ENCODE measurements at places on chromosomes 1 and 21. TPM values are rescaled to one million over a fixed set of nuclear protein-coding genes. Genes with fewer than 3 reads are reported as not detected.

DNA sequence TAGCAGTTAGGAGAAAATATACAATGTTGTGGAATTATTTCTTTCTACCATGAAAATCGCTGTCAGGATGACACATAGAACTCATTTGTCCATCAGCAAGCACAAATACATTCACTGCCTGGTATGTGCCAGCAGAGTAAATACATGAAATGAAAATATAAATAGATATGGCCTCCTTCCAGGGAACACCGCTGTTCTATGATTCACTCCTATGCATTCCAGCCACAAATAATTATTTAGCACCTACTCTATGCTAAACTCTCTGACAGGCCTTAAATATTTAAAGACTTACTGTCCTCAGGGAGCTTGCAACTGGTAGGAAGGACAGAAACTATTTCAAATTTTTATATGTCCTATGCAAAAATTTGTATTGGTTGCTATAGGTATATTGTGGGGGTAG is 975.0 kb upstream of the NCAM2 start:
- DNase-seq = no peak

DNA sequence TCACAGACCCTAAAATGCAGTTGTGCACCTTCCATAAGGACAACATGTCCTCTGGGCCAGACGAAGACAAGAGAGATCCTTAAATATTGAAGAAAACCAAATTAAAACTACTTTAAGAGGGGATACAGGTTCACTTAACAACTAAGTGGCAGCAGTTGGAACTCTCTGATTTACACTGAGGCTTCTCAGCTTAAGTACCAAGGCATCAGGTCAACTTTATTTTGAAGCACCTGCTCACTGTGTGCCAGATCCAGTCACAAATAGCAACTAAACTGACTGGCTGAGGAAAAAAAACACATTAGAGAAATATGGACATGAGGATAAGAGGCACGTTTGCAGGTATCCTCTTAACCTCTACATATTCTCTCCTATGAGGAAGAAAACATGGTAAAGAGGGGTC is 33.2 kb downstream of the SLC35D1 start:
- DNase-seq = no peak

- DNase-seq = no peak
Observed at GRCh38 chr1:152412756-152413155, 1.3 kb downstream of the CRNN start.

DNA sequence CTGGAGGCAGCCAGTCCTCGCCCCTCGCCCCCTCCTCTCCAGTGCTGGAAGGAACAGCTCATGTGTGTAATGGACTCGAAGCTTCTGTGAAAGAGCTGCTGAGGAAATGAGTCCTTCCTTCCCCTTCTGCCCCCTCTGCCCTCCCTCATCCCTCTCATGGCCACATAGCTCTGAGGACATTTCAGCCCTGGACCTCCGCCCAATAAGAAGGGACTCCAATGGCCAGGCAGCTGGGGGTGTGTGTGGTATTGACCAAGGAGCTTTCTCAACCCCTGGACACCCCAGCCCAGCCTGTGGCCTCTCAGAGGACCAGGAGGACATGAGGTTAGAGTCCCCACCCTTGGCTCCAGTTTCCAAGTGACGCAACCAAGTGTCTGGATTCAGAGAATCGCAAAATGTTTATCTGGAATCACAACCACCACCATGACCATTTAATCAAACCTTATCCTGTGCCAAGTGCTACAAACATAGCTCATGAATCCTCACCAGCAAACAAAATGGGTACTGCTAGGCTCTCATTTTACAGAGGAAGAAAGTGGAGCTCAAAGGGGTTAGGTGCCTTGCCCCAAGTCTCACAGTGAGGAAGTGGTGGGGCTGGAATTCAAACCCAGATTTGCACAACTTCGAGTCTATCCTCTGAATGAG is 47.8 kb upstream of the ECE1 start:
- no peak for DNase-seq

Gene SEMA6C
- polyA plus RNA-seq = 1.3 TPM

DNA sequence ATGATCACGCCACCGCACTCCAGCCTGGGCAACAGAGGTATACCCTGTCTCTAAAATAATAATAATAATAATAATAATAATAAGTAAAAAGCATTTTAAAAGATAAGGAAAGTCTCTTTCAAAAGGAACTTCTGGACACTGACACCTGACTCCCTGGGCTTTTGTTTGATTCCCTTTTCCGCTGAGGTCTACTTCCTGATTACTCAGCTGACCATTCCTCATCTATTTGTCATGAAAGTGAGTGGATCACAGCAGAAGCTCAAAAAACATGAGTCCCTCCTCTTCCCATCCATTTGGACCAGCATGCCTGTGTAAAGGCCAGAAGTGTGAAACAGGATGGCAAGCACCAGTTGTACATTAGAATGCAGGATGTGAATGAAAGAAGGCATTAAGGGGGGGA is 61.1 kb upstream of the FBXO28 start:
- DNase-seq = no peak

DNA sequence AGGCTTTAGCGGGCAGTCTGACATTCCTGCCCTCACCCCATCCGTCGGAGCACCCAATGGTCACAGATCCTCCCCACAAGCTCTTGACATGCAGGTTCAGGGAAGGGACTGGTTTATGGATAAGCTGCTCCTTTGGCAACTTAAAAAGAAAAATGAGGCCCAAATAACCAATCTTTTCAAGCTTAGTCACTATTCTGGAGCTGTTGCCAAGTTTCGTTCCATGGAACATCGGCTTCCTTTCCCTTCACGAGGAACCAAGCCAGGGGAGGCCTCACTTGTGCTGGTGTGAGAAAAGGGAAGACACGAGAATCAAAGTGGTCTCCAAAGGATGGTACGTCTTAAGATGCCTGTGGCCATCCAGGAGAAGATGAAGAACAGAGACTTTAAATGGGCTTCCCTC is 46.1 kb upstream of the LPAR3 start:
- no peak for DNase-seq

DNA sequence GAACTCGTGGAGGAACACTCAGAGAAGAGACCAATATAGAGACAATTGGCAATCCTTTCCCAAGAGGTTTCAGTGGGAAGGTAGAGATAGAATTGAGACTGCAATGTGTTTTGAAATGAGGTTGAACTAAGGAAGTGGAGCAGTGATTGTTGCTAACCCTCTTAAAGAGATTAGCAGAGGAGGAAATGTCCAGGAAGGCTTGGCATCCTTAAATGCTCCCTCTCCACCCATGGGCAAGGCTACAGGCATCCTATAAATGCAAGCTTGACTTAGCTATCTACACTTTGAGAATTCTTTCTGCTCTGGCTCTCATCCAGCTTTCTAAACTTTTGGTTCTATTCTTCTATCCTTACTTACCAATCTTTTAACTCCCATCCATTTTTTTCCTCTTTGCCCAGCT is 30.3 kb upstream of the XPR1 start:
- DNase-seq = no peak

GRCh38 chr21:31273278-31273677 is 70.8 kb downstream of the TIAM1 start:
- no peak for DNase-seq

GRCh38 chr1:167752219-167752985 is 30.6 kb downstream of the MPZL1 start:
- no peak for DNase-seq

DNA sequence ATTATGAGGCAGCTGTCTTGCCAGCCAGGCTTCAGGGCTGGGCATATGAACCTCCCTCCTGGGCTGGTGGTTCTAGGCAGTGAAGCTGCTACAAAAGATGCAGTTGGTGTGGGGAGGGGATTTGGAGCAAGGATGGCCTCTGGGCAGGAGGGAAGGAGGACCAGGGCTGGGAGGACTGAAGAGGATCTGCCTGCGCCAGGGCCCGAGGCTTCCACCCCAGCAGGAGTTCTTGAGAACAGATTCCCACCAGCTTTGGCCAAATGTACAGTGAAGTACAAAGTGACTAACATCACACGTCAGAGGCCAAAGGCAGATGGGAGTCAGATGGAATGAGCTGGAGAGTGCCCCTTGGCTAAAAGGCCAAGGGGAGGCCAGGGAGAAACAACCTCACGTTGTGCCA is 62.4 kb downstream of the DDX20 start:
- no peak for DNase-seq

- DNase-seq = no peak
Observed at GRCh38 chr21:40851749-40852148, 4.8 kb upstream of the DSCAM start.

Gene F3
- polyA plus RNA-seq = 330 TPM

DNA sequence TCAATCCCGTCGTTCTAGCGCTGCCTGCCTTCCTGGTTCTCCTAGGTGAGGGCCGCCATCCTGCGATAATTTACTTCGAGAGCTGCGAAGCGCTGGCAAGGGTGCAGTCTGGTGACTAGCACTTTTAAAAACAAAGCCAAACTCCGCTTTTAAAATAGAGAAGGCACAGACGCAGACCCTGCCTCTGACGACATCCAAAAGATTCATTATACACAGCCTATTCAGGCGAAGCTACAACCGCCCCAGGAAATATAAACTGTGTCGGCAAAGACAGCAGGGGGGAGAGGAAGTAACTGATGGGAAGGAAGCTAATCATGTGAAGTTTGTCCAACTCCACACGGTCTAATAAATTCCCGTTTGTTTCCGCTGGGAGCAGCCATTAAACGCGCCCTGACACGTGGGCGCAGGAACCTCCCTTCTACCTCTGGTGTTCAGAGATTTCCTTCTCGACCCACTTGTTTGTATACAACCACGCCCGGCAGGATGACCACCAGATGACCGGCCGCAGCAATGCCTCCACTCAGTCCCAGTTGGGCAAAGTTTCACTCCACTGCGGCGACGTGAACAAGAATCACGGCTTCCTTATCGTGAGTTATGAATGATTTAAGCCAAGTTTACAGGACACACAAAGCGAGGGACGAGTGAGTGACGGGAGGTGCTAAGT is 1.3 kb downstream of the GNG12 start:
- DNase-seq = no peak

GRCh38 chr1:218164930-218165700 is 120.0 kb upstream of the RRP15 start:
- DNase-seq = no peak

DNA sequence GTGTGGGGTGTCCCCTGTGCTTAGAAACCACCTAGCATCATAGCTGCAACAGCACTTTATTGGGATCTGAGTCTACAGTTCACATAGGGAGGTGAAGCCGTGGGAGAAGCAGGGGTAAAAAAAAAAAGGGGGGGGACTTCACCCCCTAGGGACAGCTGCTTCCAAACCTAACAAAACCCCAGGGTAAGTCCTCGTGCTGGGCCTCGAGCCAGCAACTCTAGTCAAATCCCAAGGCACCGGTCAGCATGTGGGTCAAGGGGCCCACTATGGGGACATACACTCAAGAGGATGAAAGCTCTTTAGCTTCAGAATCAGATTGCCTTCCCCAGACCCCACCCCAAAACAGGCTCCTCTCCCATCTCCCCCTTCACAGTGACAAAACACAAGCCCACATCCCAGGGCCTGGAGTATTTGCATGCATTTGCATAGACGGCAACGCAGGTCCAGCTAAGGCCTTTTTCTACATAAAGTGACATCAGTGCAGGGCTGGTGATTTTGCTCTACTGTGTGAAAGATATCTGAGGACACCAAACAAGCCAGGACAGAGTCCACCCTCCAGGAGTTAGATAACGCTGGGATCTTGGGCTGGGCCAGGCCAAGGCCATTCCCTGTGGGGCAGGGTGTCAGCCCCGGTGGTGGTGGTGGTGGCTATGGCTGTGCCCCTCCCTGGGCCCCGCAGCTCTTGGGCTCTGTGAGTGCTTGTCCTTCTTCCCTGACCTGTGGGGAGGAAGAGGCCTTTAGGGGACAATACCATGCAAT is 8.1 kb upstream of the PMVK start:
- DNase-seq = no peak

Gene MSH4
- 0.04 TPM for polyA plus RNA-seq

Gene RIPPLY3
- not detected for polyA plus RNA-seq

Gene NBPF9
- polyA plus RNA-seq = 27.3 TPM

DNA sequence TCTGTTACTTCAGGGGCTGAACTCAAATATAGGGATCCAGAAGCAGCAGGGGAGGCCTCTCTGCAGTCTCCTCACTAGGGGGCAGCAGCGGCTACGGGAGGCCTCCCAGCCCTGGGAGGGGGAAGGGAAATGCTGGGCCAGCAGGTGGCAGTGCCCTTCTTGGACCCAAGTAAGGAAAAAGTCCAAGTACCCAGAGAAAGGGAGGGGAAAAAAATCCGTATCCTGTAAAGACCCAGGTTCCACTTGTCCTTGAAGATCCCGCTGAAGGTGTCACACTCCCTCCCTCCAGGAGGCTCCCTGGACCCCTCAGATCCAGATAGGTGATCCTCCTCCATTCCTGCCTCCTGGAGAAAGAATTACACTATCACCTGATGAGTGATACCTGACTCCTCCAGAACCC is 14.1 kb upstream of the NUAK2 start:
- no peak for DNase-seq

Gene LCE1D
- polyA plus RNA-seq = not detected

GRCh38 chr1:229136822-229137221 is 134.1 kb upstream of the RAB4A start:
- DNase-seq = no peak

Gene ODR4
- 16.8 TPM for polyA plus RNA-seq

Gene TARBP1
- polyA plus RNA-seq = 22.6 TPM

GRCh38 chr1:113035086-113035485 is 37.9 kb upstream of the LRIG2 start:
- DNase-seq = no peak

Gene ZNF670
- 3.3 TPM for polyA plus RNA-seq

Gene LEFTY1
- polyA plus RNA-seq = not detected

Gene LIN28A
- polyA plus RNA-seq = not detected

DNA sequence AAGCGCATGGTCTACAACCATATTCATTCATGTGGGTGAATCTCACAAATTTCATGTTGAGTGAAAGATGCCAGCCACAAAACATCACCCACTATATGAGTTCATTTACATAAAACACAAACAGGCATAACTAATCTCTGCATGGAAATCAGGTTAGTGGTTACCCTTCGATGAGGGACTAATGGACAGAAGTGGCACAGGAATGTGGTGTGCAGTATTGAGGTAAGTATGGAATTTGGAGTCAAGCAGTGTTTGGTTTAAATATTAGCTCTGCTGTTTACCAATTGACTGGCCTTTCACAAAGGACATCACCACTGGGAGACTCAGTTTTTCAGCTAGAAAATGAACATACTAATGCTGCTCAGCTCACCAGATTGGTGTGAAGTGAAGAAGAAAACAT is 24.2 kb downstream of the CCDC185 start:
- no peak for DNase-seq

DNA sequence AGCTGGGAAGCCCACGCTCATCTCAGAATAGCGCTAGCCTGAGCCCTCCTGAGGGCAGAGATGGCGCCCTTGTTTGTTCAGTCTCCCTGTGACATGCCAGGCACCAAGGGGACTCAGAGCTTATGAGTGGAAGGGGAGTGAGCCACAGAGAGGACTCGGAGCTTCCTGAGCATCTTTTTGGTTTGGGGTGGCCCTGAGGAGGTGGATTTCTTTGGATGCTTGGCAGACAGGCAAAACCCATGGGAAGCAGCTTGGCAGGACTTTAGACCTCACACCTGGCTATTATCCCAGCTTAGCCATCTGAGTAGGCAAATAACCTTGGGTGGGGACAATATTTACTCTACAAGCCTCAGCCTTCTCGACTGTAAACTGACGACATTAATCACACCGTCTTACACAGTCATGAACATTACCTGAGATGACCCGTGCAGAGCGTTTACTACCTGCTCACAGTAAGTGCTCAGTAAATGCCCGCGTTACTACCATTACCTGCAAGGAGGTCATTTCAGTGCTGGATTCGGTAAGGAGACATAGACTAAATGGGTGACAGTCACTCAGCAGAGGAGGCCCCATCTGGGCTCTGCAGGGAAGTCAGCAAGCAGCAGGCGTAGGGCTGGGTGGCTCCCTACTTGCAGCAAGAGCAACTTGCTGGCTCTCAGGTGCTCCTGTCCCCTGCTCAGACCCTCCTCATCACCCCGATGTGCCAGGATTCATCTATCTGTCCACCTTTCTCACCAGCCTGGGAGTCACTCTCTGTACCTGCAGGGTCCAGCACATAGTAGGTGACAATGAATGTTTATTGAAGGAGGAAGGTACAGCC is 54.9 kb downstream of the KLHDC7A start:
- no peak for DNase-seq

Gene AQP10
- polyA plus RNA-seq = not detected

Data from AG04450 (cell line).